GM12891 (cell line): ENCODE measurements at places on chromosomes 3 and 15.

- DNase-seq, result no peak
These were observed 9.3 kb upstream of the ATP13A4 start for GRCh38 chr3:193564012-193564411.

DNA sequence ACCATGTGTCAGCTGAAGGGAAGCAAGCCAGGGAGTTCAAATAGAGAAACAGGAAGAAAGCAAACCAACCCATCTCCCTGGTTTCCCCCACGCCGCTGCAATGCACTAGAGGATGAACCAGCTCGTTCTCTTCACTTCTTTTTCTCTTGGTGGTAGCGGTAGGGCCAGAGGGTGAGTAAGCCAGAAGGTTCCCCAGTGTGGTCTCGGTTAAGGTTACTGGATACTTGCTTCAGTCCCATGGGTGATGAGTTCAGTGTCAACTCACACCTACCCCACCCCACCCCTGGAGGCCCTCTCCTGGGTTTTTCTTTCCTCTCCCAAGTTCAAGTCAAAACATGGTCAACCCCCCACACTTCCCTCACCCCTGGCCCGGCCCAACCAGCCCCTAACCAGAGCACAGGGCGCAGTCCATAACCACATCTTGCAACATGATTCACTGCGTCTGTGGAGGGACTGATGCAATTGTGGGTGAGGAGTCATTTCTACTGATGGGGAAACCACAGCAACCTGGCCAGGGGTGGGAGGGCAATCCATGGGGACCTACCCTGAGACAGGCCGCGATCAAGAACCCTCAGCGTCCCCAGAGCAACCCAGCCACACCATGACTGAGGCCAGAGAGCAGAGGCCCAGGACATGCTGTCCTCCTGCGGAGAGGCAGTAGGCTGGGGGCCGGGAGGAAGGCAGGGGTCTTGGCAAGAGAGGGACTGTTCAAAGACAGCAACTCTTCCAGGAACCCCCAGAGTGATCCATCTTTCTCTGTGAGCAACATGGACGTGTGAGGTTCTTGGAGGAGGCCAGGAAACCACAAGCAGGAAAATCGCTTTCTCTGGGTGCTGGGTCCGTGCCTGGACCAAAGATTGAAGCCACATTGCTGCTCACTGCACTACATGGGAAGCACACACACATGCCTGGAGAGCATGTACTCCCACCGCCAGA lies 276.6 kb downstream of the UACA start:
- no peak for DNase-seq

DNA sequence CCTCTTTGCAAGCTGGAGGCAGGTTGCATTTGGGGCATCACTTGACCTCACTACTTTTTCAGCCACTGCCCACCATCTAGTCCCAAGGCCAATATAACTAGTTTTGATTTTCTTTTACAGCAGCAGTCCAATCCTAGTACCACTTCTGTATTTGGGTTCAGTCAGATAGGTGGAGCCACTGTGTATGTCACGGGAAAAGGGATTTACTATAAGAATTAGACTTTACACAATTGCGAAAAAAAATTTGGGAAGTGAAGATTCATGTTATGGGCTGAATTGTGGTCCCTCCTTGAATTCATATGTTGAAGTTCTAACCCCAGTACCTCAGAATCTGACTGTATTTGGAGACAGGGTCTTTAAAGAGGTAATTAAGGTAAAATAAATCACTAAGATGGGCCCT lies 37.4 kb upstream of the NMNAT3 start:
- no peak for DNase-seq

DNA sequence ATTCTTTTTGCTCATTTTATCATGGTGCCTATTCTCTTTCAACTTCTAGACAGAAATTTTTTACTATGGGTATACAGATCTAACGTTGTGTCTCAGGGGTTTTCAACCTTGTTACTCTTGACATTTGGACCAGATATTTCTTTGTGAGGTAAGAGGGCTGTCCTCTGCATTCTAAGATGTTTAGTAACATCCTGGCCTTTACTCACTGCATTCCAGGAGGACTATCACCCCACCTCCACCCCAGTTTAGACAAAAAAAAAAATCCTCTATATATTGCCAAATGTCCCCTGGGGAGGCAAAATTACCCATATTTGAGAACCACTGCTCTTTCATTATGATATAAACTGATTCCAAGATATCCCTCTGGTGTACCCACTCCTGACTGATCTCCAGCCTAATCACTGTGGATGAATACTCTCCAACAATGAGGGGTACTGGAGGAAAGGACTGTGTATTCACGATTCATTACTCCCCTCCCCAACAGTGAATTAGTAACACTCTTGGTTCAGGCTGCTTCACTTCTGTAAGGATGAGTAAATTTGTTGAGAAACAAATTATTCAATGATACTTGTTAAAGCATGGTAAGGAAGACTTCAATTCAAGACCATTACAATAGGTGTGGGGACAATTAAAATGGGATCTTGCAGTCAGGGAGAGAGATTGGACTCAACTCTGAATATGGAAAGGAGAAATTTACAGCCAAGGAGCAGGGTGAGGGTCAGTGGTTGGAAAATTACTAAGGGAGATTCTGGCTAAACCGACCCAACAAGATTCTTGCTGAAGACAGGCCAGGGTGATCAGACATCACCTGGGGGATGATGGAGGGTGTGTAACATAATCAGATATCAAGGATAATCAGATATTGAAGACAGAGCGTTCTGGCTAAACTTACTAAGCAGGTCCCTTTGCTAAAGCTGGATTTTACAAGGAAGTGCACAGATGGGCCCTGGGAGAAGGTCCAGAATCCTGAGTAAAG lies 123.8 kb upstream of the DAZL start:
- no peak for DNase-seq

DNA sequence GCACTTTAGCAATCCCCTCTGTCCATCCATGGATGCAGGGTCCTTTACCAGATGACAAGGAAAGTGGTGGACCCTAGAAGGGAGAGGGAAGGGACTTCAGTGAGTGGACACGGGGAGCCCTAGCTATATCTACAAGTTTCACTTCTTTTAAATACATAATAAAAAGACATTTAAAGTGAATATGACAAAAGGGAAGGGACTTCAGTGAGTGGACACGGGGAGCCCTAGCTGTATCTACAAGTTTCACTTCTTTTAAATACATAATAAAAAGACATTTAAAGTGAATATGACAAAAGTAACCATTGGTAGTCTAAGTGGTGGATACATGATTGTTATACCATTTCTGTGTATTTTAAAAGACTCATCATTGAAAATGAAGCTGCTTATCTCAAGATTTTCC lies 81.9 kb upstream of the HES1 start:
- no peak for DNase-seq

DNA sequence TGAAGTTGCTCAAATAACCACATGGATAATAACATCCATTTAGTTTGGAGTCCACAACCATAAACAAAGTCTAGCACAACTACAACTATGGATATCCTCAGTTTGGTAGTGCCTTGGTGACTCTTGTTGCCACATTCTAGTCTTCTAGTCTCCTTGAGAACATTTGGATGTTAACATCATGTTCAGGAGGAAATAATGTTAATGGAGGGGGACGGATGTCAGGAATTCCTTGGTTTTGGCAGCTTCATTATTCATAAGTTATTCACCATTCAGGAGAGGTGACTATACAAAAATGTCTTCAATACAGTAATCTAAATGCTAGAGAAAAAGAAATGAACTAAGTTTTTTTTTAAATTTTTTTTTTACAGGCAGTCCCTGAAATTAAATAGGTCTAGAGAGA lies 26.4 kb upstream of the GABPB1 start:
- no peak for DNase-seq

DNA sequence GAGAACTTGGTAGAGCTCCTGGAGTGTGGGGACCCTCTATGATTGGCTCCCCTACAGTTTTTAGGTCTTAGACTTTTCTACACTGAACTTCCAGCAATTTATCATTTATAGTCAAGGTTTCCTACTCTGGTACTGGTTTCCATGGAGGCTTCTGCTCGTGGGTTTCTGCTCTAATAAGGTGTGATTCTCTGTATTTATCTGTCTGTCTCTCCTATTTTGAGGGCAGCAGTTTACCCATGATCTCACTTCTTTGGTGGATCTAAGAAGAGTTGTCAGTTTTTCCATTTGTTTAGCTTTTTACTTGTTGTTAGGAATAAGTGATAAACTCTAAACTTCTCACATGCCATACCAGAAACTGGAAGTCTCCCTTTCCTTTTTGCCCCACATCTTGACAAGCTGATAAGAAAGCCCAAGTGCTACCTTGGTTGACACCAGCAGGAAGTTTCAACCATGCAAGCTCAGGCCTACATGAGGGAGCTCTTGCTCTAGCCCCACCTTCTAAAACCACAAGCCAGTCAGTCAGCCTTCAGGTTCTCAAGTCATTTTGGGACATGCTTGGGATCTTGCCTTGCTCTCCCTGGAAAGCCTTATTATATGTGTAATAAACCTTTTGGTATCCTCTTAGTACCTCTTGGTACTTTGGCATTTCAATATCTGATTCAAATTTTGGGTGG lies 10.0 kb downstream of the TIMMDC1 start:
- no peak for DNase-seq

DNA sequence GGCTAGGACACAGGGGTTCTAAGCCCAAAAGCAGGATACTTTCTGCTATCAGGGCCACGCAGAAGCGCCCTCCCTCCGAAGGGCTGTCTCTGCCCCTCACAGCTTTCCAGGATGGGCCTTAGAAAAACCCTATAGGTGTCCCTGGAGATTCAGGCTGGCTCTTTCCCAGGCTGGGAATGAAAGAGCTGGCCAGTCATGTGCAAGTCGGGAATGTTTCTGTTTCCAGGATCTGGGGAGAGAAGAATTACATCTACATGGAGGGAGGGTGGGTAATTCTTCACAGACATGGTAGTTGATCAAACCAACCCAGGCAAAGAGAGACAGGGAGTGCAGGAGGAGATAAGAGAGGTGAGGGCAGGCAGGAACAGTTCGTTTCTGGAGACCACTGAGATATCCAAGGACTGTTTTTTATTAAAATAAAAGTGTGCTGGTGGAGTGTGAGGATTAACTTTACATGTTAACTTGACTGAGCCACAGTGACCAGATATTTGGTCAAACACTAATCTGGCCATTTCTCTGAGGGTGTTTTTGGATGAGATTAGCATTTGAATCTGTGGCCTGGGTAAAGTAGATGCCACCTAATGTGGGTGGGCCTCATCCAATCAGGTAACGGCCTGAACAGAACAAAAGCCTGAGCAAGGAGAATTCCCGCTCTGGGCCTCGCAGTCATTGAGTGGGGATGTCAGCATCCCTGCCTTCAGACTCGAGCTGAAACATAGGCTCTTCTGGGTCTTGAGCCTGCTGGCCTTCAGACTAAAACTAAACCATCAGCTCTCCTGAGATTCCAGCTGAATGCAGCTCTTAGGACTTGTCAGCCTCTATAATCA lies 15.3 kb downstream of the NUP210 start:
- no peak for DNase-seq

DNA sequence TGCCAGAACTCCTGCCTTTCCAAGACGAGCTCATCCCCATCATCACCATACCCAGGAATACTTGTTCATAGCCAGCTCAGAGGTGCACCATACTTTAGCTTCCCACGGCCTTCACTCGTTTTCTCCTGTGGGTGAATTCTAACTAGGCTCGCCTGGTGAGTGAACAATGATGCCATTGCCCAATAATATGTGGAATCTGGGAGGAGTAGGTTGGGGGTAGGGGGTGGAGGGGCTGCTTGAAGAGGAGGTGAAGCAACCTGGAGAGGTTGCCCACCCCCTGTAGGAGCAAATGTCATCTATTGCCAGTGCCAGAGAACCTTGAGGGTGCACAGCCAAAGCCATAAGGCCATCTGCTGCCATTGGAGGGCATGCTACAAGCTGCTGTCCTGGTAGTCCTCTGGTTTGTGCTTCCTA lies 592 bp upstream of the ZNF445 start:
- no peak for DNase-seq

DNA sequence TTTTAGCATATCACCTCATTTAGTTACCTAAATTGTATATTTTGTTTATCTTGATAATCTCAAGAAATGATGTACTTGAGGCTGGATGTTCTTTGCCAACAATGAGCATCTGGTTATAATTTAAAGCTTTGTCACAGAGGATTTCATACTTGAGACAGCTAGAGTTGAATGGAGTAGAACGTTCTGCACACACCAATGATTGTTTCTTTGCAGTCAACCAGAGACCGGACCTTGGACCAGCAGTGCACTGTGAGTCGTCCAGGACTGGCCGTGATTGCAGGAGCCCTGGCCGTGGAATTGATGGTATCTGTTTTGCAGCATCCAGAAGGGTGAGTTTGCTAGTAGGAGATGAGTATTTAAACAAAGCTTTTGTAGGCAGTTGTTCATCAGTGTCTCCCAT lies 90.4 kb downstream of the ATG7 start:
- no peak for DNase-seq

DNA sequence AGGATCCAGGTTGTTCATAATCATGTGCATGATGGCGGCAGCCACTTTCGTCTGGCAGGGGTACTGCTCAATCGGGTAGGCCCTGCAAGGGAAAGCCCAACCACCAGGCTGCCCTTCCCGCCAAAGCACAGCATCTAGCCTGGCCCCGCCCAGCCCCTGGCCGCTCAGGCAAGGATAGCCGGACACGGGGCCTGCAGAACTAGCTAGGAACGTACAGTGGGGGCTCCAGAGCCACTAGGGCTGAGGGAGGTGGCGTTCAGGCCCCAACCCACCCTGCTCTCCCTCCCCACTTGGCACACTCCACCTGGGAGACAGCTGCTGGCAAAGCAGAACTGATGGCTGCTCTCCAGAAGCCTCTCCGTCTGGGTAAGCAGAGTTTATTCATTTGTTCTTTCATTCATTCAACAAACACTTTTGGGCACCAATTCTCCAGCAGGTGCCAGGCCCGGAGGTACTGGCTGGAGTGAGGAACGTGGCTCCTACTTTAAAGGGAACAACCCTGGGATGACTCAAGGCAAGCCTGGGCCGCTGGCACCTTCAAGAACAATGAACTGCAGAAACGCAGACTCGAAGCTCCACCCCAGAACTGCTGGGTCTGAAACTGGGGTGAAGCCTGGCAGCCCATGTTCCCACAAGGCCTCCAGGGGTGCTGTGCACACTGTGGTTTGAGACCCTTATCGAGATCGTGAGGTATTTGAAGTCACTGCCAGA lies 7.8 kb downstream of the UROC1 start:
- DNase-seq, result no peak

DNA sequence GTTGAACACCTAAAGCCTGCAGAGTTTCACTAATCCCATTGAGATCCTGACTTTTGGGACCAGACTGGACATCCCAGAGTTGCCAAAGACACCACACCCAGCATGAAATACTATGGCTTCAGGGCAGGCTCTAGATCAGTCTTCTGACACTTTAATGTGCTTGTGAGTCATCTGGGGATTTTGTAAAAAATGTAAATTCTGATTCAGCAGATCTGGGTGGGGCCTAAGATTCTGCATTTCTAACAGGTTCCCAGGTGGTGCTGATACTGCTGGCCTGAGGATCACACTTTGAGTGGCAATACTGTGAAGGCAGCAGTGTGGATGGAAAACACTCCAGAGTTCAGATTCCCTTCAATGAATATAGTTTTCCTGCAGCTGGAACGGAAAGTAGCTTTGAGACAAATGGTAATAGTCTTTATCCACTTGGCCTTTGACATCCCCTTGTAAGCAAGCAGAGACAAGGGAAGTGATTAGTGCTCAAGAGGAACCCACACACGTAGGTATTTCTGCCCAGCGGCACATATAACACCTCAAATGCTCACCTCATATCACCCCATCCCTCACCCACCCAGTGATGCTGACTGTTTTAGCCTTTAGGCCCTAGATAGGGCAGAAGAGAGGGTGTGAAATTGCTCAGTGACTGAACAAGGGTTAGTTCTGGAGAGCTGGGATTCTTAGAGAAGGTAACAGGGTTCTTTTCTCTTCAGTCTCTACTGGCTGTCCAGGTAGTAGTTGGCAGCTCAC lies 51.5 kb upstream of the GSK3B start:
- DNase-seq, result peak; percentile 15
